ENCODE measurements at places on chromosomes 5 and 9.

DNA sequence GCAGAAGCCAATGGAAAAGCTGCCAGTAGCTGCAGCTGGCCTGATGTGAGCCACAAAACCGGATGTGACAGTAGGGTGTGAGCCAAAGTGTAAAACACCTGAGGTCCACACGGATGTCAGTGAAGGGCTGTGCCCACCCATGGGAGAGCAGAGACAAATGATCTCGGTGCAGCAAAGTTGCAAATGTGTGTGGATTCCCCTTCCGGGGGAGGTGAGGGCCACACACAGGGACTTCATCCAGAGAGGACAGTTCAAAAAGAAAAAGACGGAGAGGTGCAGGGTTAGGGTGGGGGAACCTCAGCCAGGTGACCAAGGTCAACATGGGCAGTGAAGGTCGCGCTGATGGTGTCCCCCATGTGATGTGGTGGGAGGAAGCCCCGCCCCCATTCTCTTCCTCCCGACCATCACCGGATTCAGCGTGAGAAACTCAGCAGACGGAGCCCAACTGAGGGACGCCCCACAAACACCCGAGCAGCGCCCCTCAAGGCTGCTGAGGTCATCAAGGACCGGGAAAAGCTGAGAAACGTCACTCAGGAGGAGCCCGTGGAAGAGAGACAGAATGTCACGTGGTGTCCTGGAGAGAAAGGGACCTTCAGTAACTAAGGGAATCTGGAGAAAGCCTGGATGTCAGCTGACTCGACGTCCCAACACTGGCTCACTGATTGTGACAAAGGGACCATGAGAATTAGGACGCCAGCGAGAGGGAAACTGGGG, 11.4 kb upstream of the PTGDS start:
- no peak for DNase-seq

GRCh38 chr9:109101202-109101595, 18.5 kb downstream of the TMEM245 start:
- no peak for DNase-seq

DNA sequence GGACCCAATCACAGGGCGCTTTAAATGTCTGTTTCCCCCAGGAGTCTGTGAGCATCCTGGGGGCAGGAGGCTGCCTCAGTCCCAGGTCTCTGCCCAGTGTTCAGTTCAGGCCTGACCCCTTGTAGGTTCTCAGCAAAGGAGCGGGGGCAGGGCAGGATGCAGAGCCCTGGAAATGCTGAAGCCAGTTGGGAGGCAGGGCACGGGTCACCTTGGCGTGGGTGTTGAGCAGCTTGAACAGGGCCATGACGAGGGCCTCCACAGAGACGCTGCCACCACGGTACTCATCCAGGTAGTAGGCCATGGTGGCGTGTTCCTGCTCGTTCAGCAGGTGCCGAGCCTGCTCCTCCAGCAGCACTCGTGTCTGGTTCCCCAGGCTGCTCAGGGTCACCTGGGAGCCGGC, 36.3 kb upstream of the AKNA start:
- no peak for DNase-seq

GRCh38 chr9:132794730-132795380, 83.2 kb downstream of the AK8 start:
- DNase-seq, result no peak

- DNase-seq, result no peak
These were observed 69.9 kb downstream of the MAMDC2 start for GRCh38 chr9:70113403-70114022.

DNA sequence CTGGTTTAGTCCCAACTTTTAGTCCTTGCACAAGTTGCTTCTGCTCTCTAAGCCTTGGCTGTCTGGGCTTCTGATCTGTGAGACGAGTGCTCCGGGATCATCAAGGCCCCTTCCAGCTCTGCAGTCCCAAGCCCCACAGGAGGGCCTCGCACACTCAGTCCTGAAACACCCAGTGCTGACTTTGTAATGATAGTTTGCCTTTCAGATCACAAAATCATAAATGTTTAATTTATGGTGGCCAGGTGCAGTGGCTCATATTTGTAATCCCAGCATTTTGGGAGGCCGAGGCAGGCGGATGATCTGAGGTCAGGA, 95.9 kb upstream of the SLC25A48 start:
- no peak for DNase-seq

DNA sequence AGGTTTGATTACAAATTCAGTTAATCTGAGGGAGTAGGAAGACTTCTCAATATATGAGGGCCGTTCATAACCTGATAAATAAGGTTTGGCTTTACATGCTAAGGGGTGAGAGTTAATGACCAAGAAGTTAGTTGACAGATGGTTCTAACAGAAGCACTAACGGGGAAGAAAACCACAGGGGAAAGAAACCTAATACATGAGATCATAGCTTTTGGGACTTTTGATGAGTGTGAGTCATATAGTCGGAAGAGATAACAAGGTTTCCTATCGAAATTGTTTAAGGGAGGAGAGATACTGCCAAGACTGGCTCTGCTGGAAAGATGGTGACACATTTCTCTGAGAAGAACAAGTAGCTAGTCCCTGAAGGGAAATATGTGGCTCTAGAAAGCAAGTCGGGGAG, 140.1 kb downstream of the COX7C start:
- no peak for DNase-seq

DNA sequence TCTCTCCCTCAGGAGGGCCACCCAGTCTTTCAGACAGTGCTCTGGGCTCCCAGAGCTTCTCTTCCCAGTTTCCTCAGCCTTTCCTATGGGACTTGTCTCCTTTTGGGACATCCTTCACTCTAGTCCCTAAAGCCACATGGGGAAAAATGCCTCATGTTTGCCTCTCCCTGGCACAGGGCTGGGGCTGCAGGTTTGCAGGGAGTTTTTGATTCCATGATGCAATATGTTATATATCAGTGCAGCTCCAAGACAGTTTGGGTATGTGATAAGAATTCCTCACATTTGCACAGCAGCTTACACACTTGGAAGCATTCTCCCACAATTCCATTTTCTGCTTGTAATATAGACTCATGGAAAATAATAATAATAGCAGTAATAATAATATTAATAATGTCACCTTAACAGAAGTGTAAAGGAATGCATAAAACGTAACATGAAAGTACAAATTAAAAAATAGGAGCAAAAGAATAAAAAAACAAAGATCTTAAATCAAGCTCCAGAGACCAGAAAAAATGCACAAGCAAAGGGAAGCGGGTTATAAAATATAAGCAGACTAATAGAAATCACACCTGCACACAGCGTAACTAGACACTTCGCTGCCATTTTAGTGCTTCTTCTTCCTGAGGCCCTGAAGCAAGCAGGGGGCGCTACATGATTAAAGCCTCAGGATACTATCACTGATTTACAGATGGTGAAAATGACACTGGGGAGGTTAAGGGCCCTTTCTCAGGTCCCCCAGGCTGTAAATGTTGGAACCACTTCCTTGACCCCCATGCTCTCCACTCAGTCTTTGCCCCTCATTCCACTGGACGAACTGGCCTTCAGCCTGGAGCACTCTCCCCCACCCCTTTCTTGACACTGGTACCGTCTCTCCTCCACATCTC, 70.0 kb upstream of the IL17B start:
- DNase-seq, result no peak

DNA sequence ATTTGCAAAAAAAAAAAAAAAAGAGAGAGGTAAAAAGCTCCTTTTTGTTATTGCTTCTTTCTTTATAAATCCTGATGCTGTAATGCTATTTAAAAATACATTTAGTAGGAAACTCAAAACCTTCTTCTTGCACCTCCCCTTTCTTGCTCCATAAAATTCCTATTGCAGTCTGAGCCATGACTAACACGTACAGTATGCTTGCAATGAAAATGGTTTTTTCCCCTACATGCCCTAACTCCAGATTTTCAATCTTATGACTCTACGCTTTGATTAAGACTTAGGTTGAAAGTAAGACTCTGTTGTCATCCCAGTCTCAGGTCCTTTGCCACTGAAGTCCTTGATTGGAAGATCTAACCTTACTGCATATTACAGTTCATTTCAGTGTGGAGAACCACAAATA, 23.9 kb downstream of the FGF10 start:
- no peak for DNase-seq

DNA sequence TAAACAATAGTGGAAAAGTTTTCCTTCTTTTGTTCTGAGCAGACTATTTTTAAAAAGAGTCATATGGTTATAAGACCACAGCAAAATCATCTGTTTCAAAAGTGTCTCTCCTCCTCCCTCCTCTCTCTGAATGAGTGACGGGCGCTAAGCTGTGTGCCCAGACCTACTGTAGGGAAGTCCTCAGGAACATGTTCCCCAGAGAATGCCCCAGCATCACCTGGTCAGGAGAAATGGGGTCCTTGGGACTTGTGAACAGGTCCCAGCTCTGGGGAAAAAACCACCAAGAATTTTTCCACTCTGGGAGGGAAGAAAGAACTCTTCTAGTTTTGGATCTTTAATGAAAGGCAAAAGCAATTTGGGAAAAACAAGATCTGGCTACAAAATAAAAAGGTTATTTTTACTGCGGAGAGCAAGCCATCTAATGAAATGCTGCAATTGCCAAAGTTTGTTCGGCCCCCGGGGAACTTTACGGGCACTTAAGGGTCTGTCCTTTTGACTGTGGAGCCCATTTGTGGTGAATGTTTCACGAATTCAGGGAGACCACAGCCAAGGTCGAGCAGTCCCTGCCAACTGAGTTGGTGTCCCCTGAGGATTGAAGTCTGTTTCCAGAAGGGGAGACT, 25.9 kb downstream of the BOD1 start:
- DNase-seq, result no peak

DNA sequence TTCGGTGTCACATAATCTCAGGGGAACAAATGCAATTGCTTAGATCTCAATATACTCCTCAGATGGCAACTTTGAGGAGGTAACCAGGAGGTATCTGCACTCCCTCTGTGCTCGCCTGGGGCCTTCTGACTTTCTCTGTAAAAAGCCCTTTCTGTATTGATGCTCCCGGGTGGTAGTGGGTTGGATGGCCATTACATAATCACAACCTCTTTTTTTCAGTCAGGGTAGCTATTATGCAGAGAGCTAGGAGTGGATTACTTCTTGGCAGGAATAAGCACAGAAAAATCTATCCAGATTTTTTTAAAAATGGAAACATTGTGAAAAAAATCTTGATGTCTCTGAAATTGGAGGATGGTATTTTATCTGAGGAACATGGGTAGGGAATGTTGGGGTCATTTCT, 116.6 kb downstream of the SH3GL2 start:
- DNase-seq, result no peak

DNA sequence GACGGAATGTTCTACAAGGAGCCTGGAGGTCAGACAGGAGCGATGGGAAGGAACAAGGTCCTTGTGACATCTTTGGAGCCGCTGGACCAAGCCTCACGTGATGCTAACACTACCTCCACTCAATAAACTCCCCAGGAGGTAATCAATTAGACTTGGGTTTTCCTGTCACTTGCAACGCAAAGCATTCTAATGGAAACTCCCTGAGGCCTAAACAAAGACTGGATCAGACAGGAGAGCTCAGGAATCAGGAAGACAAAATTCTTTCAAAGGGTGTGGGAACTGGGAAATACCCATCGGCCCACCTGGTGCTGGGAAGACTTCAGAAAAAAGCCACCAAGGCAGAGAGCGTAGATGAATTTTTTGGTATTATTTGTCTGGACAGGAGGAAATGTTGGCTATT, 22.3 kb upstream of the UNC5A start:
- no peak for DNase-seq

DNA sequence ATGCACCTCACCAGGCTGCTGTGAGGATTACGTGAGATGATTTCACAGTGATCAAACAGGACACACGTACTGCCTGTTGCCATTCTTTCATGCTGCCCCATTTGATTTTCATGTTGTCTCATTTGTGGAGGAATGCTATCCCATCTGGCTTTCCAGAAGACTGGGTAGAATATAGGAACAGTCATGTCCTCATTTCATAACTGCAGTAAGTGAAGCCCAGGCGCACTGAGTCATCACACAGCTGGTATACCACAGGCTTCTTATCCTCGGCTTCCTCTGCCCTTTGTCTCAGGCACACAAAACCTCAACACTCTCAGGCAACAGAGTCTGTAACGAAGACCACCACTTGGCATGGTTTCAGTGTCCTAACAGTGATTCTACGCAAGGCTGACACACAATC, 62.3 kb downstream of the LHFPL2 start:
- no peak for DNase-seq

GRCh38 chr9:130336027-130336610, 70.6 kb downstream of the HMCN2 start:
- DNase-seq, result no peak

DNA sequence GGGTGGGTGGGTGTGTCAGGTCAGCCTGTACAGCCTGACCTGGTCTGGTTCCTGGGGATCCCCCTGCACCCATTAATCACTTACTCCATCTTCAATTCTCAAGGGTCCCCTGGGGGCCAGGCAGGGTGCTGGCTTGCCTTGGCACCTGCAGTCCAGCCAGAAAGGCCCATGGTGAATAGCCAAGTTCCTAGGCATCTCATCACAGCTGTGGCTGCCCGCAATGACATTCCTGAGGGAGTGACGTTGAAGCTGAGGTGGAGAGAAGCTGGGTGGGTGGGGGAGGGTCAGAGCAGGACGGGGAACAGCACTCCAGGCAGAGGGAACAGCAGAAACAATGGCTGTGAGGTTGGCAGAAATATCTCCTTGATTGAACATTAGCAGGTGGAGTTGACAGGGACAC, 10.6 kb downstream of the HMCN2 start:
- DNase-seq, result no peak

- DNase-seq, result no peak
These were observed 197.1 kb downstream of the TTLL11 start for GRCh38 chr9:121895818-121896544.

DNA sequence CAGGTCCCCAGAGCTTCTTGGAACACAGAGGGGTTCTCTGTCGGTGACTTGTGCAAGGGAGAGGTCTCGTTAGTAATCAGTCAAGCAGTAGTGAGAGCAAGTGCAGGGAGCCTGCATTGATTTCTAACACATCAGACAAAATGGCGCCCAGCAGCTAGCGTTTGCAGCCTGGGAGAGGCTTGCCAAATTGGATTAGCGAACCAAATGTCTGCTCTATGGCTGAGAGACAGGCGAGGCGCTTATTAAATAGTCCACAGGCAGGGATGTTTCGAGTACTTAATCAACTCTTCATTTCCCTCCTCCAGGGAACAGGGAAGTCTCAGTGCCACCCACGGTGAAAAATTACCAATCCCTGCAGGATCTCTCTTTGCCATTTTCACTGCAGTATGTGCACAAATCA, 131.4 kb upstream of the SHB start:
- no peak for DNase-seq

DNA sequence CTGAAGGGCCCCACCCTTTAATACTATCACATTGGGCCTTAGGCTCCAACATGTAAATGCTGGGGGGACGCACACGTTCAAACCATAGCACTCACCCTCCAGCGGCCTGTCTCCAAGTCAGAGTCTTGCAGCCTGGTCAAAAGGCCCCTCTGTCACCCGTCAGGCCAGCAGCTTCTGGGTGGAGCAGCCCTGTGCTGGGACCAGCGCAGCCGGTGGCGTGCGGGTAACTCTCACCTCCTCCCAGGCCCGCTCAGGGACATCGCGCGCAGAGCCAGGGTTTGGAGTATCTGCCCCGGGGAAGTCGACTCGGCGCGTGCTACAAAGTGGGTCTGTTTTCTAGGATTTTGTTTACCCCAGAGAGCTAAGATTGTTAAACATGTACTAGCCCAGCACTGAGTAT, 93.0 kb upstream of the COL5A1 start:
- no peak for DNase-seq

Data from stimulated activated CD8-positive, alpha-beta memory T cell treated with anti-CD3 and anti-CD28 coated beads, Interleukin-7, amount 100 ng/mL, for 24 hours (primary cell).